NCI-H526 (cell line): ENCODE measurements at places on chromosomes 6 and 20.

- DNase-seq, result peak; percentile 39
These were observed 14.9 kb upstream of the DDO start for GRCh38 chr6:110430236-110430635.

DNA sequence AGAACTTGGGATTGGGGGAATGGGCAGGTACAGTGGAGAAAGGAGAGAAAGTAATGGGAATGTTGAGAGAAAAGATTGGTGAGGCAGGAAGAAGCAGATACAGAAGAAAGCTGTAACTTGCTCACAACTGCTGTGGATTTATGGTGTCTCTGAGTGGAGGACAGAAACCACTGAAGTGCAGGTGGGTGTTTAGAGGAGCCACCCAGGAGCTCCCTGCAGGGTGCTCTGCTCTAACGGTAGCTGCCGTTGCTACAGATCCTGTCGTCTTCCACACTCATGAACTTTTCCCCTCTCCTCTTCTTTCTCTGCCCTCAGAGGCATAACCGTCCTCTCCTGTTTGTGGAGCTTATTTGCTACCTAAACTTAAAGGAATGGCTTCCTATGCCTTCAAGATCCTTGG is 27.5 kb upstream of the MAPK13 start:
- no peak for DNase-seq

DNA sequence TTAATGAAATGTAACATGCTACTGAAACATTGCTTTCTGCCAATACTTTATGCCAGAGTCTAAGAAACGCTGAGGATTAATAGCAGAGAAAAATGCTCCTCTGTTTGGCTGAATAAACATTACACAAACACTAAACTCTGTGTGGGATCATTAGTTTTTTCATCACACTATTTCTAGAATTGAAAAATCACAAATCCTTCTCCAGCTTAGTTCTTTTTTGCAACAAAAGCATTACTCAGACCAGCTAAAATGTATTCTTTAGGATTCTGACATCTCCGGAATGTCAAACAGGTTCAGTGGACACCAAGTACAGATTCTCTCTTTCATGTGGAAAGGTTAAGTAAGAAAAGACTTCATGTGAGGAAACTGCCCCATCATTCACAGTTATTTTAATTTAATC is 226.9 kb downstream of the SIM1 start:
- no peak for DNase-seq

DNA sequence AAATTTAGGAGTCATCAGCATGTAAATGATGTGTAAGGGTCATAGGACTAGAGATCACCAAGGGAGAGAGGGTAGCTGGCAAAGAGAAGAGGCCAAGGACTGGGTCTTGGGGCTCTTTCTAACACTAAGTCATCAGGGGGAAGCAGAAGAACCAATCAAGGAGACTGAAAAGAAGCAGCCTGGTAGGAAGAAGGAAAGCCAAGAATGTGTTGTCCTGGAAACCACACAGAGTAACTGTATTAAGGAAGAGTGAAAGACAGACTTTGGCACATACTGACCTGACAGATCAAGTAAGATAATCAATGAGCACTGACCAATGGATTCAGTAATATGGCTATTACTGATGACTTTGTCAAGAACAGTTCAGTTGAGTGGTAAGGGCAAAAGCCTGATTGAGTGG is 42.3 kb upstream of the LAMA4 start:
- DNase-seq, result no peak

DNA sequence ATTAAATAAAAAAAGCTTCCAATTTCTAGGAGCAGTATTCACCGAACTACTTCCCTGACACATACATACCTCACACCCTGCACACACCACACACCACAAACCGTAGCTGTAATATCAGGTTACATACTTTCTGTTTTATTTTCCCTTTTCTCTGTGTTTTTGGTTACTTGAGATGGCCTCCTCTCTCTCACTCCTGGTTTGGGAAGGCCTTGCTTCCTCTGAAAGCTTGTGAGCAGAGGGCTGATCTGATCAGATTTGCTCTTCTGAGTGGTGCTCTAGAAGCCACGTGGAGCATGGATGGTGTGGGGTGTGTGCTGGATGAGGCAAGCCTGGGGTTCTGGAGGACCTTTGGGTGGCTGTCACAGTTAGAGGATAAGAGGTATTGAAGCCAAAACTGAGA is 20.9 kb downstream of the UTRN start:
- no peak for DNase-seq

GRCh38 chr6:97085772-97086171 is 161.2 kb downstream of the KLHL32 start:
- DNase-seq, result no peak

DNA sequence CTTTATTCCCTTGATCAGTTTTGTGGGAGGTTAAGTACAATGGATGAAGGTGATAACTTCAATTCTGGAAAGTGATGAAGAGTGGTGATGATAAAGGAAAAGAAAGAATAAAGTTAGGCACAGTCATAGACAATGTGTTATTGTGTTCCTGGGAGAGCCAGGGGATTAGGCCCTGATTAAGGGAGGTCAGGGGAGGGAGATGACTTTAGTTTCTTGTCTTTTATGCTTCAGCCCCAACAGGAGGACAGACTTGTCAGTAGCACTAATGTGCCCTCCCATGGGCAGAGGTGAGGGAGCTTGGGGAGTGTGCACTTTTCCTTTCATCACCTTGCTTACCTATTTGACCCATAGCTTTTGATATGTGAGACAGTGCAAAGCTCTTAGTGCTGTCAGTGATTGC is 115.7 kb downstream of the CD109 start:
- DNase-seq, result no peak

GRCh38 chr6:106287215-106287614 is 38.3 kb downstream of the ATG5 start:
- DNase-seq, result no peak

GRCh38 chr20:46562373-46563169 is 12.1 kb upstream of the OCSTAMP start:
- peak; percentile 75 for DNase-seq

- no peak for DNase-seq
These were observed 938.6 kb downstream of the C6orf118 start for GRCh38 chr6:164370773-164371172.
